Activated CD4-positive, CD25-positive, alpha-beta regulatory T cell (primary cell): ENCODE measurements at places on chromosomes 1 and 21.

- no peak for DNase-seq
Measured at GRCh38 chr1:53710584-53710983, 28.4 kb downstream of the GLIS1 start.

- no peak for DNase-seq
Measured at GRCh38 chr1:77757066-77757584, 2.5 kb downstream of the USP33 start.

- DNase-seq, result no peak
Measured at GRCh38 chr1:7018826-7019225, 233.6 kb downstream of the CAMTA1 start.

DNA sequence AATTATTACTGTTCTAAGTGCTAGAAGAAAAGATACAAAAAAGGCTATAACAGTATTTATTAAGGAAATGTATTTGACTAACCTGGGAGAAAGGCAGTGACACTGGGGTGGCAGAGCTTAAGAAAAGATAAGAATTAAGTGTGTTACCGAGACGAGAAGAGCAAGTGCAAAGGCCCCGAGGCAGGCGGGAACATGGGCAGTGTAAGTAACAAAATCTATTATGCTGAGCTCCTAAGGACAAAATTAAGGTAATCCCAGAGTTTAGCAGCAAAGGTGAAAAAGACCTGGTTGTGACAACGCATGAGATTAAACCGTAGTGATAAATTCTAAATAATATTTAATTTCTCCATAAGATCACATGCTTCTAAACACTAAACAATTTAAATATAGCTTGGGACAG, 167.6 kb downstream of the RERE start:
- DNase-seq, result no peak

- no peak for DNase-seq
Measured at GRCh38 chr1:234218078-234218477, 155.2 kb upstream of the COA6 start.

DNA sequence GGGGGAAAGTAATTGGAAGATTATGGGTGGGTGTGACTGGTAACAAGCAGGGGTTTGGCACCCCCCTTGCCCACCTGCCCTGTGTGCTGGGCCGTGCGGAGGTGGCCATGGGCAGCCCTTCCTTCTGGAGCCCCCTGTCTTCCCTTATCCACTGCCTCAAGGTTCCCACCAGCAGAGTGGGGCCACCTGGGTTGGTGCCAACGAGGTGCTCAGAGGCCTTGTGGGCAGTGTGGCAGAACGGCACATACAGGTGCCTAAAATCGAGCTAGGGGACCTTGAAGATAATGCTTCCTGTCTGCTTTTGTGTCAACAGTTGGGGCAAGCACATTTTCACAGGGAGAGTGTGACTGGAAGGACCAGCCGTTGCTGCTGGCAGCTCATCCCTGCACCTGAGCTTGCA, 161.8 kb downstream of the PCBP3 start:
- no peak for DNase-seq

DNA sequence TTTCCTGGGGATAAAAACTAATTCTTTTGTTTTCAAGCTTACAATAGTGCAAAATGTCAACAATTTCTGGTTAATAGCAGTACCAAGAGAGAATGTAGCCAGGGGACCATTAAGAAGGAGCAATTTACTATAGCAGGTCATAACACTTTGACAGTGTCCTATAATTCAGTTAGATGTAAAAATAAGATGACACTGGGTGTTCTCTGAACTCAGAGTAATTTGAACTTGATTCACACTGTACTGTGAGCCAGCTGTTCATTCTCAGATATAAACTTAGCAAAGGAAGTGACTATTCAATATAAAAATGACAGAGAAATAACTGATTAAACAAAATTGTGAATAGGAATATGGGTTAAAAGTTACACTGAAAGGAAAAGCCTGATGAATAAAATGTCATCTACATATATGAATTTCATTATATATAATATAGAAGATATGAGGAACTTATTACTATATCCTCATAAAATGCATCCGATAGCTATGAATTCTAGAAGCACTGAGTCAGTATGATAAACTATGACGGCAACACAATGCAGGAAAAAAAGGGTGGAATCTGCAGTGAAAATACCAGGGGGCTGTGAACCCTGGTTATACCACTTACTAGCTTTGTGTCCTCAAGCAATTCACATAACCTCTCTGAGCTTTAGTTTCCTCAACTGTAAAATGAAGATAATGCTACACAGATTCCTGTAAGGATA, 135.9 kb downstream of the ACBD6 start:
- DNase-seq, result no peak

GRCh38 chr1:52634111-52634510, 1.1 kb downstream of the SHISAL2A start:
- no peak for DNase-seq

GRCh38 chr1:55305735-55306134, 90.6 kb upstream of the USP24 start:
- no peak for DNase-seq

DNA sequence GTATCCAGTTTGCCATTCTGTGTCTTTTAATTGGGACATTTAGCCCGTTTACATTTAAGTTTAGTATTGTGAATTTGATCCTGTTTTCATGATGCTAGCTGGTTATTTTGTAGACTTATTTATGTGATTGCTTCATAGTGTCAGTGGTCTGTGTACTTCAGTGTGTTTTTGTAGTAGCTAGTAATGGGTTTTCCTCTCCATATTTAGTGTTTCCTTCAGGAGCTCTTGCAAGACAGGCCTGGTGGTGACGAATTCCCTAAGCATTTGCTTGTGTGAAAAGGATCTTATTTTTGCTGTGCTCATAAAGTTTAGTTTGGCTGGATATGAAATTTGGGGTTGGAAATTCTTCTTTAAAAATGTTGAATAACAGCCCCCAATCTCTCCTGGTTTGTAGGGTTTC, 69.2 kb upstream of the PDC start:
- DNase-seq, result no peak

GRCh38 chr1:72431810-72432209, 149.5 kb upstream of the NEGR1 start:
- no peak for DNase-seq

- DNase-seq, result no peak
Measured at GRCh38 chr1:80629304-80629837, 1171.4 kb upstream of the ADGRL2 start.

DNA sequence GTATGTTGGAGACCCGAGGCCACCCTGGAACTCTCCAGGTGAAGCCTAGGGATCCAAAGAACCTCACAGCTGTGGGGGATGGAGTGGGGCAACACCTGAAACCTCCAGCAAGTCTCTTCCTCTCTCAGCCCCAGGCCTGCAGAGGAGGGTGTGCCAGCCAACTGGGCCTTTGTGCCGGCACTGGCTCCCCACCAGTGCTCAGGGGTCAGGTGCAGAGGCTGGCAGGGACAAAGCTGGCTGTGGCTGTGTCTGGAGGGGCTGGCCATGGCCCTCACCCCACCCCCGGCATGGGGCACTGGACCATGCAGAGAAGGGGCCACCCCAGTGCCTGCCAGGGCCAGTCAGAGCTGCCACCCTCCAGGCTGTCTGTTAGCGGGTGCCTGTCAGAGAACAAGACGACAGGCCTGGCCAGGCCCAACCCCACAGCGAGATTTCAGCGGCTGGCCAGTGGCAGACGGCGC, 3.9 kb downstream of the COL18A1 start:
- DNase-seq, result no peak

- DNase-seq, result no peak
Measured at GRCh38 chr21:39150316-39150715, 32.9 kb downstream of the PSMG1 start.

- DNase-seq, result no peak
Measured at GRCh38 chr1:1437033-1437903, 1.8 kb downstream of the VWA1 start.

- no peak for DNase-seq
Measured at GRCh38 chr21:45465611-45466329, 60.8 kb downstream of the COL18A1 start.

DNA sequence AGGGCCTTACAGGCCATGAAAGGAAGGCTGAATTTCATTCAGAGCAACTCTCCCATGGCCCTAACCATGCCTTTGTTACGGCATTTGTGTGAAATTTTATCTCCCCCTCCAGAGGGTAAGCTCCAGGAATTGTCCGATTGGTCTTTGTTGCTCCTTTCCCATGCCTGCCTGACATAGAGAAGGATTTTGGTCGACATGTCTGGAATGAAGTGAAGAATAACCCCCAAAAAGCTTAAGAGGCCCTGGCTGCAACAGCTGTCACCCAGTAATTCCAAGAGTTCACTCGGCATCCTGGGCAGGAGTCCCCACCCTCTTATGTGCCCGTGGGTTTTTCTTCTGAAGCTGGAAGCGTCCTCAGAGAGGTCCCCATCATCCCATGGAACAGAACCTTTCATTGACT, 20.6 kb downstream of the CDA start:
- DNase-seq, result no peak

DNA sequence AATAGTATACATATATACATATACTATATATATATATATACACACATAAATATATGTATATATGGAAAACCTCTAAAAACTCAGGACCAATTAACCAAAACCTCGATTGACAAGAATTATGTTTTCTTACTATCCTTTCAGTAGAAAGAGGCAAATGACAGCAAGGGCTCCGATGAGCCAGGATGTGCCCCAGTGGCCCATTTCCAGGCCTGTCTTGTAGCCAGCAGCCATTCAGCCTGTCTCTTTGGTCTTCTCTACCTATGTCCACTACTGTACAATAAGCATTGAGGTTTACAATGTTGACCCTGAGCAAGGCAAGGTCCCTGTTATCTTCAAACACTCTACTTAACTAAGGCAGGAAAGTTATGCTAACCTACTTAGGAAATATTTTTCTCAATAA, 9.8 kb downstream of the KCNA2 start:
- DNase-seq, result no peak

DNA sequence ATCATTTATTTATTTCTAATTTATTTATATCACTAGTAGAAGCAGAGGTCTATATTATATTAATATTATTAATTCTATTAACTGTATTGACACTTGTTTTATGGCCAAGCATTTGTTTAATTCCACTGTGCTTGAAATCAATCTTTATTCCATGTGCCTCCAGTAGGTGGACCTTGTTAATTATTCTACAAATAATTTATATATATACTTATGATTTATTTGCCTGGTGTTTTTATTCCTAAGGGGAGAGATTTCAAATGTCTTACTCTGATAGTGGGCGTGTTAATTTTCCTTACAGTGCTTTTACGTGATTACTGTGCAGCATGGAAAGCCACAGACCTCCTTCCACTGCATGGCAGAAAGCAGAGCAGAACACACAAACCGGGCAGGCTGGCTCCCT, 17.5 kb upstream of the OR6N2 start:
- DNase-seq, result no peak

GRCh38 chr1:231465051-231465450, 43.0 kb upstream of the EGLN1 start:
- no peak for DNase-seq

- DNase-seq, result no peak
Measured at GRCh38 chr1:172629638-172630037, 29.3 kb upstream of the FASLG start.

- DNase-seq, result no peak
Measured at GRCh38 chr1:112272101-112272772, 123.8 kb upstream of the CTTNBP2NL start.

GRCh38 chr1:199780948-199781670, 246.4 kb upstream of the NR5A2 start:
- no peak for DNase-seq

GRCh38 chr1:94298861-94299260, 61.5 kb upstream of the ARHGAP29 start:
- DNase-seq, result no peak

GRCh38 chr21:35051287-35051818, 2.3 kb upstream of the RUNX1 start:
- peak; percentile 74 for DNase-seq

- peak; percentile 13 for DNase-seq
Measured at GRCh38 chr1:40312238-40313205, 4.6 kb downstream of the COL9A2 start.

GRCh38 chr1:27057389-27057788, 44.7 kb upstream of the TENT5B start:
- no peak for DNase-seq

- DNase-seq, result peak; percentile 15
Measured at GRCh38 chr1:233294913-233295236, 650 bp downstream of the PCNX2 start.

DNA sequence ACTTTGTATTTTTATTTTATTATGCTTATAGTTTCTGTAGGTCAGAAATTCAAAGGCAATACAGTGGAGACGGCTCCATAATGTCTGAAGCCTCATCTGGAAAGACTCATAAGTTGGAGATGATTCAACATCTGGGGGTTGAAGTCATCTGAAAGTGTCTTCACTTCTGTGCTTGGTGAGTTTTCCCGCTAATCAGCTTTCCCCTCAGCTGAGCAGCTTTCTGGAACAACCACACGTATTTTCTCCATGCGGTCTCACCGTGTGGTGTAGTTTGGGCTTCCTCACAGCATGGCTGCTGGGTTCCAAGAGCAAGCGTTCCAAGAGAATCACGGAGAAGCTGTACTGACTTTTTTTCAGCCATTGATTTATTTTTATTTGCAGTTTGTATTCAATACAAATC, 7.6 kb upstream of the DDI2 start:
- no peak for DNase-seq
